Glomerular endothelial cell (primary cell): ENCODE measurements at places on chromosomes 2 and 18.

- DNase-seq: no peak
Measured at GRCh38 chr2:178484245-178485041, 4.2 kb downstream of the PLEKHA3 start.

- no peak for DNase-seq
Measured at GRCh38 chr18:35201256-35201931, 39.4 kb upstream of the ZNF397 start.

DNA sequence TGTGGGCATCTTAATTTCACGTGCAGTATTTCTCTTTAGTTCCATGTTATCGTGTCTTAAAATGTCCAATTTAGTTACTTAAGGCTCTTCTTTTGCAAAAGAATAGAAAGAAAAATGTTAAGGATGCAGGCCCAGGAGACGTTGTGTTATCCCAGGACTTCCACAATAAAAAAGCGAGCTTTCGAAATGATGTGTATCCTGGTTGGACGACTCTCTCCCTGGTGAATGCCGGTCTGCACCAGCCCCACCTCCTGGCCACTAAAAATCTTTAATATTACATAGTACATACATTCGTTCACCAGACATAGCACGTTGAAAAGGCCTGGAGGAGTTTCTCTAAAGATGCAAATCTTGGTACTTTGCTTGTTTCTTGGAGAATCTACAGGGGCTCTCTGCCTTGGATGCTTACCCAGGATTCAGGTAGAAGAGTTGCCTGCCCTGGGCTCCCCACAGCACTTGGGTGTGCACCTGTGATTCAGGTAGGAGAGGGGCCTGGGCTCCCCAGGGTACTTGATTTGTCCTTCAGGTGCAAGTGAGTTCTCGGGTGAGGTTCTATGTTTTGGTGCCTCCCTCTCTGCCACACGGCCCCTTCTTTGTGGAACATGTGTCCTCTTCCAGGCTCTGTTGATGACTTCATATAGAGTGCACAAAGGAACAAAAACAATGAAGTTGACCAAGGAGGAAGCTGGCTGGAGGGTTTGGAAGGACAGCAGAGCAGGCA is 26.6 kb downstream of the TWIST2 start:
- no peak for DNase-seq

GRCh38 chr2:162731917-162732804 is 106.4 kb downstream of the KCNH7 start:
- no peak for DNase-seq

GRCh38 chr18:69590150-69590549 is 189.5 kb downstream of the DOK6 start:
- no peak for DNase-seq

GRCh38 chr2:96574364-96574763 is 37.8 kb downstream of the ARID5A start:
- no peak for DNase-seq
